Activated naive CD4-positive, alpha-beta T cell (primary cell): ENCODE measurements at places on chromosomes 4 and X.

DNA sequence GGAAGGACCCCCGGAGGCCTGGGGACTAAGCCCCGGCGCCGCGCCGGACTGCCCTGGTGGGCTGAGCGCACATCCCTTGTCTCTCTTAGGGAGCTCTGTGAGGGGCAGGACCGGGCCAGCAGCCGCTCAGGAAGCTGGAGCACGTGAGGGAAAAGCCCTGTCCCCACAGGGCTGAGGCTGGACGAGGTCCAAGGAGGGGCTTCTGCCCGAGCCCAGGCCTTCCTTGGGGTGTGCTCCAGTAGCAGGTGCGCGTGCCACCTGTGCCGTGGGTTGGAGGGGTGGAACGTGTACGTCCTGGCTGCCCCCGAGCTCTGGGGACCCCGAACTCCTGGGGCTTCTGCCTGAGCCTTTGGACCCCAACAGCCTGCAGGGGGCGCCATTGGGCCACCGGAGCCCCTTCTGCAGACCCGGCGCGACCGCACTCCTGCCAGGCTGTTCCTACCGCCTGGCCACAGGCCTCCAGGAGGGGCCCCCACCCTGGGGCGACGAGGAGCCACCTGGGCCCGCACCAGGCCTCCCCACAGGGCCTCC is 27.2 kb downstream of the TACC3 start:
- DNase-seq: peak; percentile 61

GRCh38 chrX:49250578-49250977 is 13.9 kb downstream of the FOXP3 start:
- DNase-seq: no peak

- no peak for DNase-seq
These were observed 236.1 kb downstream of the OPHN1 start for GRCh38 chrX:68196939-68197791.

DNA sequence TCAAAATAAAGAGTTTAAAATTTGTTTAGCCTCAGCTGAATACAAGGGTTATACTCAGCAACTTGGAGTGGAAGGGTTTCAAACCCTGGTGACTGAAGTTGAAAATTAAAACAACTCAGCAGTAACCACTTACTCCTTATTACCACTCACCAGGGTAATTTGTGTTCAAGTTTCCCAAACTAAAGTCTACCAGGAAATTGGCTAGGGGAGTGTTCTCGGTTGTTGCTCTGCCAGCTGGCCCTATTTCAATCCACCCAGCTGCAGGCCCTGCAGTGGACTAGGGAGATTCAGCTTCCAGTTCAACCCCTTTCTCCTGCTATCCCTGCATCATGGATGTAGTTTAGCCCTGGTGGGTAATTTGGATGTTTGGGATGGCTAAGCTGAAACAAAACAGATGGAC is 37.8 kb upstream of the EXOC1L start:
- no peak for DNase-seq

- peak; percentile 20 for DNase-seq
These were observed at the start of gene STK26 for GRCh38 chrX:132022967-132023895. Gene STK26 (plus strand): TSS chrX:132023302. CDS start chrX:132023618, 316 bp downstream.

DNA sequence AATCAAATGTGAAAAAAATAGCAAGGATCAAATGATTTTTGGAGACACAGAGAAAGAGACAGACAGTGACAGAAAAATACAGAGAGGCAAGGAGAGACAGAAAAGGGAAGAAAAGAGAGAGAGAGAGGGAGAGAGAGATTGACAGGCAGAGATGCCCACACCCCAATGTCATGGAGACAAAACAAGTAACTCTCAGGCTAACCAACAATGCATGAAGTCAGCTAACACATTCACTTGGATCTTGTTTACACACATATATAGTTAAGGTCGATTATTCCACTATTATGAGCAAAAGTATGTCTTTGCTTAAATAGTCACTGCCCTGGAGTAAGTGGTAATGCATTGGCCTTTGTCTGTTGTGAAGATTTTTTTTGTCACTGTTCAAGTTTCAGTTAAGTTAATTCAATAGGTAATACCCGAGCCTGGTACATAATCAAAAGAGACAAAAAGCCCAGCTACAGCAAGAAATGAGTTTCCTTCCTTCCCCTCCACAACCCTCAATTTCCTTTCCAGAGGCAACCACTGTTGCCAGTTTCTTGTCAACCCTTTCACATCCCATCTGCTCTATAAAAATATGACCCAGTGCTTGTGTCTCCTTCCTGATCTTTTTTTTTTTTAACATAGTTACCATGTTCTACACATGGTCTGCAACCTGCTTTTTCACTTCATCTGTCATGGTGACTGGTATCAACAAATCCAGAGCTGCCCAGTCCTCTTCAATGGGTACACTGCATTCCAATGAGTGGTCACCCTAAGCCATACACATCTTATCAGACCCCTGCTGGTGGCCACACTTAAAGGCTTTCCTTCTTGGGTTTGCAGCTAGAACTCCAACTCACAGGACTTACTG is 52.1 kb downstream of the PROM1 start:
- DNase-seq: no peak

GRCh38 chrX:38627683-38628082 is 66.3 kb downstream of the TSPAN7 start:
- DNase-seq: no peak

DNA sequence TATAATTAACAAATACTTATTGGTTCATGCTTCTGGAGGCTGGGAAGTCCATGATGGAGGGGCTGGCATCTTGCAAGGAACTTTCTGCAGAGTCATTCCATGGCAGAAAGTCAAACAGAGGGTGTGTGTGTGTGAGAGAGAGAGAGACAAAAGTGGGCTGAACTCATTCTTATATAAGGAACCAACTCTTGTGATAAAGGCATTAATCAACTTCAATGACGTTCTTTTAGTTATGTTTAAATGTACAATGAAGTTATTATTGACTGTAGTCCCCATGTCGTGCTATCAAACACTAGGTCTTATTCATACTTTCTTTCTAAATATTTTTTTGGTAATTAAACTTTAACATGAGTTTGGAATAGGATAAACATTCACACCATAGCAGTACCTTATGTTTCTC is 1408.8 kb downstream of the STIM2 start:
- no peak for DNase-seq

GRCh38 chr4:132572210-132572609 is 576.9 kb upstream of the PCDH10 start:
- no peak for DNase-seq

GRCh38 chrX:69083801-69084200 is 81.5 kb downstream of the PJA1 start:
- no peak for DNase-seq

DNA sequence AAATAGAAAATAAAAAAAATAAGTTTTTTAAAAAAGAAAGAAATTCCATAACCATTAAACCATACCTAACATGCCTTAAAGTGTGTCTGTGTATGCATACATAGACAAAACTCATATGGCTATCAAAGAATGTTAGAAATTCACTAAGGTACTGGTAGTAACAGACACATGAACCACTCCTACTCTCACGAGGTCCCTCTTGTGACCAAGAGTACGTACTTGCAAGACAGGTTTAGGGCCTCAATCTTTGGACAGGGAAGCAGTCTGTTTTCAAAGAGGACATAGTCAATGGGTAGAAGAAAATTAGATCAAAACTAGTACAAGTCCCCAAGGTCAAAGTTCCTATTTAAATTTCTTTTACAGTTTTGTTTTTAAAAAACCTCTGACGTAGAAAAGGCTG is 117.3 kb downstream of the CHM start:
- no peak for DNase-seq
